ENCODE measurements at places on chromosomes 13 and 19.

DNA sequence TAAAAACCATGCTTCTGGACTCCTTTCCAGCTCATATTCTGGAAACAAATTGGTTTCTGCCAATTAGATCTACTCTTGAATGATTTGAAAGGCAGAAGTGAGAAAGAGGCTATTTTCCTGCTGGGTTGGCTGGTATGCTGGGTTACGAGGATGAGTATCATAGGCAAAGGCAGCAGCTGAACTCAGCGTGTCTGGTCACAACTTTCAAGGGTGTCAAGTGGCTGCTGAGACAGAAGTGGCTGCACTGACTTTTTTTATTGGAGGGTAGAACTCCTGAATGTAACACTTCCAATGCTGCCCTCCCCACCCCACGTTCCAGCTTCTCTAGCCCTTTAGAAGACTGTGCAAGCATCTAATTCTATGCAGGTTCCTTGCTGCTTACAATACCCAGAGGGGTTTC lies 8.3 kb upstream of the DZIP1 start:
- no peak for DNase-seq

DNA sequence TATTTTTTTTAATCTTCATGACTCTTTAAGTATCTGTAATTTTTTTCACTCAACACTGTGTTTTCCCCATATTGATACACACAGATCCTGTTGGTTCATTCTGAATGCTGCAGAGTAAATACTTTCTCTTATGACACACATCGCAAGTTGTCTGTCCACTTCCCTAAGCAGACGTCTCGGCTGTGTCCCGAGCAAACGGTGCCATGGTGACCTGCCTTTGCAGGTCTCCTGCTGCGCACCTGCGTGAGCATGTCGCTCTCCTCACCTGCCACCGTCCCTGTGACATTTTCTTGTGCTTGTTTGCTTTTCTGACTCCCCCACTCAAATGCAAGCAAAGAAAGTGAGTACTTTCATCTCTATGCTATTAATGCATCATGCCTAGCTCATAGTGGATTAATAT lies 57.8 kb downstream of the CCDC70 start:
- DNase-seq: no peak

- no peak for DNase-seq
These were observed 64.3 kb downstream of the COL4A1 start for GRCh38 chr13:110242615-110243014.

GRCh38 chr19:1025960-1026782 lies at the start of gene CNN2:
TSS of gene CNN2 (plus strand) at chr19:1026608. CDS start at chr19:1026662, 54 bp downstream.
- peak; percentile 69 for DNase-seq

- DNase-seq: no peak
These were observed 298.8 kb downstream of the LMO7 start for GRCh38 chr13:75934889-75935288.

DNA sequence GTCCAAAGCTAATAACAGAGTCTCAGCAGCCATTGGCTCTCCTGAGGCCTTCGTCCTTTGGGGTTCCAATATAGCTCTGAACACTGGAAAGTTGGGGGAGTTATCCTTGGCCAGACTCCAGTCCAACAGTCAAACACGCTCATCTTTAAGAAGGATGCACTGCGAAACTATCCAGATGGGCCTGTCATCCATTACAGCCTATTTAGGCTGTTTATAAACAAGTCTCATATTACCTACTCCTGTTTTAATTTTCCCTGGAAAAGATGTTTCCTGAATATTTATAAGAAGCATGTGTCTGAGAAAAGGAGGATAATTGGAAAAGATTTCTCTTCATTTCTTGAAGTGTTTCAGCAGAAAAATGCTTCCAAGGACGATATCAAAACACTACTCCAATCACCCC lies 170.7 kb downstream of the DCT start:
- no peak for DNase-seq

GRCh38 chr19:35279985-35280821 lies 2.1 kb upstream of the HAMP start:
- no peak for DNase-seq

GRCh38 chr13:53622456-53622855 lies 593.8 kb downstream of the OLFM4 start:
- DNase-seq: no peak

GRCh38 chr13:29474991-29475390 lies 120.5 kb downstream of the SLC7A1 start:
- DNase-seq: no peak

GRCh38 chr19:45883881-45884681 lies 1.9 kb downstream of the IRF2BP1 start:
- DNase-seq: no peak

GRCh38 chr13:22740264-22740663 lies 440.5 kb upstream of the SGCG start:
- DNase-seq: no peak

GRCh38 chr13:67619995-67620380 lies 389.9 kb upstream of the PCDH9 start:
- no peak for DNase-seq

GRCh38 chr13:84821261-84821660 lies 939.0 kb upstream of the SLITRK1 start:
- no peak for DNase-seq

GRCh38 chr19:46963093-46963734 lies 56.4 kb upstream of the NPAS1 start:
- DNase-seq: no peak

- no peak for DNase-seq
These were observed 6.3 kb upstream of the RDH13 start for GRCh38 chr19:55068950-55069864.

DNA sequence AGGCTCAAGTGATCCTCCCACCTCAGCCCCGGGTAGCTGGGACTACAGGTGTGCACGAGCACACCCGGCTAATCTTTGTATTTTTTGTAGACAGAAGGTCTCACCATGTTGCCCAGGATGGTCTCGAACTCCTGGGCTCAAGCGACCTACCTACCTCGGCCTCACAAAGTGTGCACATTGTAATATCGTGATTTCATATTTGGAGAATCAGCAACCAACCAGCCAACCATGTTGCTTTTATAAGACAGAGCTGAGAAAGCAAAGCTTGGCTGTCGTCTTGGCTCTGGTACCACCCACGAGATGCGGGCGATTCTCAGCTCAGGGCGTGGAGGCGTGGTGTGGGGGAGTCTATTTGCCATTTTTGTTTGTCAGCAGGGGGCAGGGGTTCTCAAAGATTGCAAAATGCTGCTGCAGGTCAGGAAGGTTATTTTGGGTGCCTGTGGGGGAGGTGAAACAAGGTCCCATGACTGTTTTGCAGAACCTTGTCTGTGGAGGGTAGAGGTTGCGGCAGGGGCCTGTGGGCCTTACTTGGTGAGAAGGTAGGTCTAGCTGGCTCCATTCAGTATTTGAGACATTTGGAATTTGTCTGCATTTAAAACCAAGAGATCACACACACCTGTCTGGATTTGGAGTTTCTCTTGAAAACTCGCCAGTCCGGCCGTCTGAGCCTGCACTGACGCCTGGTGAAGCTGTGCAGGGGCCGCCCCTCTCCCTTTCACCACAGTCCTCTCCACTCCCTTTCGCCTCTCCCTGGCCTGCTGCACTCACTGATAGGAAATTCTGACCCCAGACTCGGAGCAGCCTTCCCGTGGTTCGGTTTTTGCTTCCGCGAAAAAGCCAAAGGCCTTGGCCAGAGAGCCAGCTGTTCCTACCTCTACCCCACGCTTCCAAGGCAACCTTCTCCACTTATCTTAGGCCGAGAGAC lies 15.4 kb downstream of the TNFAIP8L1 start:
- DNase-seq: no peak

DNA sequence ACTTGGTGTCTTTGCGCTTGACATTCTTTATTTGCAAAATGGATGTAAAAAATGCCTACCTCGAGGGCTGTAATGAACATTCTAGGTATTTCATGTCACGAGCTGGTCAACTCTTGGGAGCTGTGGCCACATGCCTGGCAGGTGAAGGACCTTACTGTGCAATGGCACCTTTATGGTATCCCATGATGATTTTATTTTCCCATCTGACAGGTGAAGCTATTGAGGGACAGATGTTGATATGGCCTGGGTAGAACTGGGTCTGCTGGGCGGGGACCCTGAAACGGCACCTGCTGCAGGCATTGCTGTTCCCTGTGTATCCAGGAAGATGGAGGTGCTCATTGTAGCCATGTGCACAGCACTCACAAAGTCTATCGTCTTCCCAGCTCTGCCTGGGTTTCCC lies 332.2 kb downstream of the TEX29 start:
- no peak for DNase-seq

- no peak for DNase-seq
These were observed 3.0 kb upstream of the MATK start for GRCh38 chr19:3788996-3789778.

DNA sequence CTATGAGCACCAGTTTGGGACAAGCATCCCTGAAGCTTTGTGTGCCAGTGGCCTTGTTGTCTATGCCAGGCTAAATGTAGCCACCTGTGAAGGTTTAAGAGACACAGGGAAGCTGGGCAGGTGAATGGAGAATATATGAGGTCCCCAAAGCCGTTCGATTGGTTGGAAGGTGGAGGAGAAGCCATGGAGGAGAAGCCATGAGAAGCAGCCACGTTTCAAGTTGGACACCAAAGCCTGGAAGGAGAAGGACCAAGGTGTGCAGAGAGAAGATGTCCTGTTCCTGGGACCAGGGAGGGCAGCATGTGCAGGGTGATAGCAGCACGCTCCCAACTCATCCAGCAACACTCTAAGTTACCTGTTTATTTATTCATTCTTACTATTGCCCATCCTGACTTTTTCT lies 432.3 kb upstream of the TSHZ3 start:
- DNase-seq: no peak

DNA sequence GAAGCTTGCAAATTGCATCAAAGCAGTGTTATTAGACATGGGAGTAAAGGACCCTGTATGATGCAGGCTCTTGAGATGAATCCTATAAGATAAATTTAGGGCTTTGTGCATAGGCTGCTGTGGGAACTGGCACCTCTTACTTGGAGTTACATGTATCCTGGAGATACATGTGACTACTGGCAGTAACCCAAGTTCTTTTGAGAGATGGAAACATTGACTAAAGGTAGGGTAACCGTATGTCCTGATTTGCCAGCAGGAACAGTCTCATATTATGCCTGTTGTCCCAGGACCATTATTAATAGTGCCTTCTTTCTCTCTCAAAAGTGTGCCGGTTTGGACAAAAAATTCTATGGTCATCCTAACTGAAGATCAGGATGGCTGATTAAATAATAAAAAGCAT lies 195.4 kb downstream of the LACC1 start:
- no peak for DNase-seq

DNA sequence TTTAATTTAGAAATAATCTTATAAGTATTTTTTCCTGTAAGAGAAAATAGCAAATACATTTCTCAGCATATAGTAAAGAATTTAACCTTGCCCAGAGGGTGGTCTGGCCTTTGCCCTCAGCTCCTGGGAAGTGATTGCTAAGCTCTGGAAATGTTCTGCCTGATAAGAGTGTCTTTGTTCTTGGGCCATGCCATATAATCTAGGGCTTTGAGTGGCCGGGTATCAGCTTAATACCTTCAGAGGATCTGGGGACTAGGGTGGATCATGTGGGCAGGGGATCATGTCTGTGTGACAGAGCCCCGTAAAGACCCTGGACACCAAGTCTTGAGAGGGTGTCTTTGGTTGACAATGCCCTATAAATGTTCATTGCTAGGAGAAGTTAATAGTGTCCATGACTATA lies 1032.4 kb upstream of the MIR17HG start:
- no peak for DNase-seq

Data from COLO829 (cell line).